ENCODE measurements at places on chromosomes 6 and 20.
A peak's percentile ranks its signal among the peaks of the same experiment; 100 is the strongest.

- no peak for DNase-seq
- H3K36me3 ChIP-seq: peaks cover 49% of the 10 kb centered on the region
- H3K27me3 ChIP-seq: no peaks in the 10 kb centered on the region
- peaks cover 37% of the 10 kb centered on the region for H3K4me1 ChIP-seq
- peak overlapping the region; percentile 98 for H3K27ac ChIP-seq
- peak overlapping the region; percentile 98 for H3K4me3 ChIP-seq
These were observed 109.0 kb downstream of the HFE start for GRCh38 chr6:26195924-26196845.

DNA sequence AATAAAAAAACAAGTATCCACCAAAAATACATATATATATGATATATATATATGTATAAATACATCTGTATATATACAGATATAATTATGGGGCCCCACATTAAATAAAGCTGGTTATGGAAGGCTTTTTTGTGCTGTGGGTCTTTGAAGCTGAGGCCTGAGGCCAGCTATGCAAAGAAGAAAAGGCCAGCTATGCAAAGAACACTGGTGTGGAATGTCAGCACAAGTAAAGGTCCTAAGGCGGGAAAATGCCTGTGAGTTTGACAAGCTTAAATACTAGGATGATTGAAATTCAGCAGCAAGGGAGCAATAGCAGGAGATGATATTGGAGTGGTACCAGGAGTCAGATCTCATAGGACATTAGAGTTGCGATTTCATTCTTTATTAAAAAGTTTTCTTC, 25.2 kb downstream of the ADGRF1 start:
- H3K4me1 ChIP-seq: no peaks in the 10 kb centered on the region
- no peaks in the 10 kb centered on the region for H3K36me3 ChIP-seq
- no peak overlapping the region for H3K27ac ChIP-seq
- H3K4me3 ChIP-seq: no peak overlapping the region
- peaks cover 11% of the 10 kb centered on the region for H3K27me3 ChIP-seq

GRCh38 chr6:160174681-160175080, 53.1 kb downstream of the SLC22A1 start:
- no peaks in the 10 kb centered on the region for H3K36me3 ChIP-seq
- peaks cover 37% of the 10 kb centered on the region for H3K27me3 ChIP-seq
- no peak for DNase-seq
- no peak overlapping the region for H3K4me3 ChIP-seq
- no peak overlapping the region for H3K27ac ChIP-seq

DNA sequence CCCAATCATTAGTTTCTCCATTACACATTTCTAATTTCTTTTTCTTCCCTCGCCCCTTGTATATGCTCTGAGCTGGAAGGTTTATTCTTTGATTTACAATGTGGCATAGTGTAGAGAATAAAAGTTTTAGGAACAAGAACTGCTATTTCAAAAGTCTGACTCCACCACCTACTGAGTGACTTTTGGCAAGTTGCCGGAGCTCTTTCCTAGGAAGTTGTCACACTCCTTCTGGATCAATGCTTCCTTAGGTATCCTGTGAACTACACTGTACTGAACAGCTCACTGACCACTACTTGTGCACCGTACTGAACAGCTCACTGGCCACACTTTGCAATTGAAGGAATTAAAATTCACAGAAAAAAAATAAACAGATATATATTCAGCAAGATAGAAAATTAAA, 458.2 kb downstream of the FRK start:
- no peak overlapping the region for H3K27ac ChIP-seq
- H3K4me3 ChIP-seq: no peak overlapping the region
- no peaks in the 10 kb centered on the region for H3K36me3 ChIP-seq
- no peaks in the 10 kb centered on the region for H3K4me1 ChIP-seq
- H3K27me3 ChIP-seq: no peaks in the 10 kb centered on the region

DNA sequence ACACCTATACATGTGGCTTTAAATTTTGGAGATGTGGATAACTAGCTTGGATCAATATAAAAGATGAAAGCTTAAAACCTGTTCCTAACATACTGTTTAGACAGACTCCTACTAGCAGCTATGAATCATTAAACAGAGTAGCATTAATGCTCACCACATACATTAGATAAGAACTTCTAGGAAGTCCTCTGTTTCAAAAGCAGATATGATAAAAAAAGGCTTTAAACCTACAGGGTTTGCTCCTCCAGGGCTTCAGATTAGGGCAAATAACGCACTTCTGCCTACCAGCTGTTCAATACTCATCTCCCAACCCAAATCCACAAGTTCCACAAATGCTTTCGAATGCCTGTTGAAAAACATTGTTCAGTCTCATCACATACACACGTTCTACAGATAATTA, 1.5 kb downstream of the REPS1 start:
- H3K4me3 ChIP-seq: no peak overlapping the region
- H3K27me3 ChIP-seq: no peaks in the 10 kb centered on the region
- peaks cover 10% of the 10 kb centered on the region for H3K4me1 ChIP-seq
- peaks cover 4% of the 10 kb centered on the region for H3K36me3 ChIP-seq

- H3K36me3 ChIP-seq: peaks cover 17% of the 10 kb centered on the region
- no peak overlapping the region for H3K27ac ChIP-seq
- no peak for DNase-seq
- no peaks in the 10 kb centered on the region for H3K4me1 ChIP-seq
These were observed 50.4 kb downstream of the MAP3K7 start for GRCh38 chr6:90536520-90536919.

- H3K27ac ChIP-seq: no peak overlapping the region
- DNase-seq: no peak
- no peak overlapping the region for H3K4me3 ChIP-seq
- H3K4me1 ChIP-seq: peaks cover 11% of the 10 kb centered on the region
These were observed 80.6 kb downstream of the GJA10 start for GRCh38 chr6:89974834-89975233.

DNA sequence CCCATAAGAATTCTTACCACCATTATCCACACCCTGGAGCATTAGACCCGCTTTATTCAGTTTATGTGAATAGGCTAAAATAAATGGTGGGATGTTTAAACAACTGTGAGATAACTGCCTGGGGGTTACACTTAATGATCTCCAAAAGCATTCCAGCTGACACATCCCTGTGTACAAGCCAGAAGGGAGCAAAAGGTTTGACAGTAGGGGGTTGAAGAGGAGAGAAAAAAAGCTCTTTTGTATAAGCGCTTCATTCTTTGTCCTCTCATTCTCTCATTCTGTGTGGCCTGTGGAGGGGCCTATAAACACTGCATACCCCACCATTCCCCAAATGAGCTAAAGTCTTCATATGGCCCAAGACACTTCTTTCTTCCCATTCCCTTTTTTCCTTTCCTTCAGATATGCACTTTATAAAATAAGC, 30.8 kb upstream of the COL21A1 start:
- H3K27ac ChIP-seq: no peak overlapping the region
- H3K4me1 ChIP-seq: no peaks in the 10 kb centered on the region
- no peaks in the 10 kb centered on the region for H3K36me3 ChIP-seq
- no peaks in the 10 kb centered on the region for H3K27me3 ChIP-seq
- no peak overlapping the region for H3K4me3 ChIP-seq

DNA sequence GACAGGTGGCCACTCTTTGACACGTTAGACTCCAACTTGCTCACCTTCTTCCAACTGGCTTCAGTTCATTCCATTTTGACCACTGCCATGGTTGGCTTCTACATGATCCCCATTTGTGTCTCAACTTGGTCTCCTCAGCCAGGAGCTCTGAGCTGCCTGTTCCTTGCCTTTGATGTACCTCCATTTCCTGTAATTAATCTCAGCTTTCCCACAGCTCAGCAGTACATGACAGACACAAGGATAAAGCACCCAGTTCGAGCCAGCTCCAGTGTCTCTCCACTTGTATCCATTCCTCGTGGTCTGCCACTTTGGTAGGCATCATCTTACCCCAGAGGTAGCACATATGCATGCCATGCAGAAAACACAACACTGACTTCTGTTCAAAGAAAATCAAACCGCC, 161.0 kb downstream of the TSHZ2 start:
- no peak overlapping the region for H3K4me3 ChIP-seq
- H3K36me3 ChIP-seq: no peaks in the 10 kb centered on the region
- no peak overlapping the region for H3K27ac ChIP-seq
- H3K4me1 ChIP-seq: no peaks in the 10 kb centered on the region
- DNase-seq: no peak

DNA sequence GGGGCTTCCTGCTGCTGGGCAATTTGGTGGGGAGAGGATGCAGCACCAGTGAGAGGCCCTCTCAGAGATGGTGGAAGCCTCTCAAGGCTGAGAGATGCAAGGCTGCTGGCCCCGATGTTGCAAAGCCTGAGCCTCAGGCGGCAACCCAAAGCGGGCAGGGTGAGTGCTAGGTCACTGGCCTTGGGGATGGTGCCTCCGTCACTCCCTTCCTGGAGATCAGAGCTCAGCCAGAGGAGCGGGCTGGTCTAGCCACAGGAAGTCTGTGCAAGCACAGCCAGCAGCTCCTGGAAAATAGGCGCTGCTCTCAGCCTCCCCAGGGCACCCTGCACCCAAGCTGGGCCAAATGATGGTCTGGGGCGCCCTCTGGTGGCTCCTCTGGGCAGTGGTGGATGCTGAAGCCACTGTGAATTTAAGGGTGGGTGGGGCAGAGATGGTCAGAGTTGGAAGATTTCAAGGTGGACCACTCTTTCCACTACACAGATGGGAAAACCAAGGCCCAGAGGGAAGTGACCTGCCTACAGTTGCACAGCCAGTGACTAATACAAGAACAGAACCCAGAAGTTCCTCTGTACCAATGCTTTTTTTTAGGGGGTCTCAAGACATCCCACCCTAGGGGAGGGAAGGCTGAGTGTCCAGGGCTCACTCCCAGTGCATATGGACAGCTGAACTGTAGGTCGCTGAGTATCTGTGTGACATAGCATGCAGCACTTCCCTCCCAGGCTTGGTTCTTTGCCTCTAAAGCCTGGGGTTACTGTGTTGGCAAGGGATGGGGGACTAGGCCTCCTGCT, 20.8 kb downstream of the C20orf203 start:
- H3K27ac ChIP-seq: no peak overlapping the region
- H3K4me3 ChIP-seq: peak overlapping the region; percentile 36
- DNase-seq: peak; percentile 89
- H3K36me3 ChIP-seq: peaks cover 4% of the 10 kb centered on the region

- no peak overlapping the region for H3K4me3 ChIP-seq
- no peak for DNase-seq
- no peaks in the 10 kb centered on the region for H3K36me3 ChIP-seq
- no peaks in the 10 kb centered on the region for H3K27me3 ChIP-seq
- H3K27ac ChIP-seq: no peak overlapping the region
These were observed 67.9 kb downstream of the ZHX3 start for GRCh38 chr20:41249411-41250281.

GRCh38 chr20:34037121-34037520, 43.4 kb downstream of the RALY start:
- H3K36me3 ChIP-seq: peaks cover 37% of the 10 kb centered on the region
- no peaks in the 10 kb centered on the region for H3K27me3 ChIP-seq
- peaks cover 88% of the 10 kb centered on the region for H3K4me1 ChIP-seq
- peak overlapping the region; percentile 57 for H3K27ac ChIP-seq
- peak; percentile 14 for DNase-seq

- no peaks in the 10 kb centered on the region for H3K27me3 ChIP-seq
- no peak for DNase-seq
- no peak overlapping the region for H3K4me3 ChIP-seq
- H3K36me3 ChIP-seq: peaks cover 31% of the 10 kb centered on the region
These were observed 37.1 kb downstream of the QRSL1 start for GRCh38 chr6:106666282-106667021.
